ENCODE measurements at places on chromosomes 1 and 21. TPM values are rescaled to one million over a fixed set of nuclear protein-coding genes. Genes with fewer than 3 reads are reported as not detected.

DNA sequence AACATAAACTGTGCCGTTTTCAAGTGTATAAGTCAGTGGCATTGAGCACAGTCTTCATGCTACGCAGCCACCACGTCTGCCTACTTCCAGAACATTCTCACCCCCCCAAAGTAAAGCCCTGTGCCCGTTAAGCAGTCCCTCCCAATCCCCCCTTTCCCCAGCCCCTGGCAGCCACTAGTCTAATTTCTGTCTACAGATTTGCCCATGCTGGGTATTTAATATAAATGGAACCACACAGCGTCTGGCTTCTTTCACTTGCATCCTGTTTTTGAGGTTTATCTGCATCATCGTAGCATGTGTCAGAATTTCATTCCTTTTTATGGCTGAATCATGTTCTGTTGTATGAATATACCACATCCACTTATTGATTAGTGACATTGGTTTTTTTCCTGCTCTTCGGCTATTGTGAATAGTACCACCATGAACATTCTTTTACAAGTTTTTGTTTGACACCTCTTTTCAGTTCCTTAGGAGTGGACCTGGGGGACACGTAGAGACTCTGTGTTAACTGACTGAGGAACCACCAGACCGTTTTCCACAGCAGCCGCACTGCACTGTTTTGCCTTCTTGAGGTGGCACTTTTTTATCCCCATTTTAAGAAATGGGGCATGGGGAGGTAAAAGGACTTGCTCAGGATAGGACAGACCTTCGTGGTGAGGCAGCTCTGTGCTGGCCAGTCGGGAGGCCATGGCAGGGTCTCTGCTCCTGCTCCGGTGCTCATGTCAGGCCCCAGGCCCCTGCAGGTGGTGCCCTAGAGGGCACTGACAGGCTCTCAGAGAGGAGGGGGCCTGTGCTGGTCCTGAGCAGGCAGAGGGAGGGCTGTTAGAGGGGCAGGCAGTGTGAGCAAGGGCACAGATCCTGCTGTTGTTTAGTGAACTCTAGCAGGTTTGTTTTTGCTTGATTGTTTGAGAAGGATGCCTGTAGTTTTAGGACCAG, 123.8 kb downstream of the PCBP3 start:
- H3K27me3 ChIP-seq, result no peaks in the 10 kb centered on the region
- H3K4me3 ChIP-seq, result peak overlapping the region; percentile 6
- no peaks in the 10 kb centered on the region for H3K36me3 ChIP-seq
- no peak for DNase-seq

GRCh38 chr1:1926886-1927660, 8.0 kb upstream of the TMEM52 start:
- H3K4me3 ChIP-seq, result no peak overlapping the region
- H3K27me3 ChIP-seq, result no peaks in the 10 kb centered on the region
- no peaks in the 10 kb centered on the region for H3K4me1 ChIP-seq

- H3K27ac ChIP-seq, result peak overlapping the region; percentile 31
- H3K36me3 ChIP-seq, result peaks cover 11% of the 10 kb centered on the region
- no peak for DNase-seq
- H3K4me1 ChIP-seq, result peaks cover 43% of the 10 kb centered on the region
- peaks cover 35% of the 10 kb centered on the region for H3K27me3 ChIP-seq
Observed at GRCh38 chr1:93607814-93608186, 73.8 kb downstream of the BCAR3 start.

DNA sequence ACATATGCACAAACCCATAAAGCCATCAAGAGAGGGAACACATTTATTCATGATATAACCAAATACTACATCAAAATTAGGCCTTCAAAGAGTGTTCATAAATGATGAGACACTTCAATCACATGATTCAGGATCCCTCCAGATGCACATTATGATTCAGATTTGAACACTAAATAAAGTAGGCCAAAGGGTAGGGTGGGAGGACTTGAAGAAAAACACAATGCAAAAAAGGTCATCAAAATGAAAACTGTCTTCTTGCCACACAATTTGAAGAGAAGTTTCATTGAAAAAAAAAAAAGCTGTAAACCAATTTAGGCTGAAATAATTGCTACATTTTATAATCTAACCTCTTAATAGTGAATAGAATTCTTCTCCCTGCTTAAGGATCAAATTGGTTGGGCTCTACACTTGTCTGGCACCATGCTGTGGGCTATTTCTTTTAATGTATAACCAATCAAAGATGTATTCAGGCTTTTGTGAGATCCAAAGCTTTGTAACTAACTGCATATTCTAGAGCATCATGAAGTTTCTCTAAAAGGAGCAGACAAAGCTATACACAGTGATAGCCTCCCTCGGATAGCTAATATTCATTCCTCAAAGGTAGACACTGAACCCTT, 58.1 kb downstream of the ZSWIM5 start:
- no peak overlapping the region for H3K4me3 ChIP-seq
- H3K4me1 ChIP-seq, result no peaks in the 10 kb centered on the region
- H3K36me3 ChIP-seq, result no peaks in the 10 kb centered on the region
- no peak for DNase-seq
- H3K27ac ChIP-seq, result no peak overlapping the region

DNA sequence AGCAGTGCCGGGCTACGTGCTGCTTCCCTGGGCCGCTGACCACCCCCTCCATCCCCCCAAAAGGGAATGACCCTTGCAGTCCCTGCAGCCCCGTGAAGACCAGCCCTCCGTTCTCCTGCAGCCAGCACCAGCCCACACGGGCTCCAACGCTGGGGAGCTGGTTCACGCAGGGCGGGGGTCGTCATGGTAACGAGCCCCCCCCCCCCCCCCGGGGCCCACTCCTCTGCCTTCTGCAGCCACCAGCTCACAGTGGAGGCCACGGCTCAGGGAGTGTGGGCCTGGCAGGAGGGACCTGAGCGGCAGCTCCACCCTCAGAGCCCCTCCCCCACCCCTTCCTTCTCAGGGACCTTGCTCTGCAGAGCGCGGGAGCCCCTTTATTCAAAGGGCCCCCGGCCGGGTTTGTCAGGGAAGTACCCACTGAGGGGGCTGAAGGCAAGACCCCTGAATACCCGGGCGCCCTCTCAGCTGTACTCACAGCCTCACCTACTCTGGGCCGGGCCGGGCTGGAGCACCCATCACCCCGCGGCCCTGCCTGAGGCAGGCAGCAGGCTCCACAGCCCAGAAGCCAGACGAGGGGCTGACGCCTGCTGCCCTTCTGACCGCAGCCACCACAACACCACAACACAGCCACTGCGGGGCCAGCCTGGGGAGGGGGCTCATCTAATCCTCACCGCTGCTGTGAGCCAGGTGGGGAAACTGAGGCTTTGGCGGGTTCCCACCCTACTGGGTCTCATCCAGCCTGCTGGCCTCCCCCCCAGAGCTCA, 12.6 kb downstream of the MEGF6 start:
- DNase-seq, result no peak
- peaks cover 8% of the 10 kb centered on the region for H3K4me1 ChIP-seq
- no peak overlapping the region for H3K27ac ChIP-seq
- H3K4me3 ChIP-seq, result no peak overlapping the region
- H3K27me3 ChIP-seq, result no peaks in the 10 kb centered on the region

DNA sequence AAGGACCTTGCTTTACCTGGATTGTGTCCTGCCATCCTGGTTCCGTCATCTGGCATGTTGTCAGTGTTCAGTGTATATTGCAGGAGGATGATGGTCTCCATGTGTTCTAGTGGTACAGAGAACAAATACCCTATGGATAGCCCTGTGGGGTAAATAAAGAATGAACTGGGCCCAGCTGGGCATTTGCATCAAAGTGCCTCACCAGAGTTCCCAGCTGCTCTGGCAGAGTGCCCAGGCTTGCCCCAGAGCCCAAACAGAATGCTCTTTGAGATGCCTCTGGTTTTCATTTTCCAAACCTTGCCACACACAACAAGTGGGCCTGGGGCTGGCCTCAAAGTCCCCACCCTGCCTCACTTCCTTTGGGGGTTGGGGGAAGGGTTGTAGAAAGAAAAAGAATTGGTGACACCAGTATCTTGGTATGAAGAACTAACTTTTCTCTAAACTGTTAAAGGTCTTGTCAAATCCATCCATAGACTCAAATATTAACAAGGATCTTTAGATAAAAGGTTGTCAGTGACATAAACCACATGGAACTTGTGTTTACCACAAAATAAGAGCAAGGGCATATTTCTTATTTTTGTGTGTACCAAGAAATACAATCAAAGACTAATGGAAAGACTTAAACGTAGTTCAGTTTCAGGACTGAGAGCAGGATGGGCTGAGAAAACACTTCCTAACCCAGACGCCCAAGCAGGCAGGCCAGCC, 82.2 kb downstream of the LMO4 start:
- H3K4me3 ChIP-seq, result no peak overlapping the region
- no peak overlapping the region for H3K27ac ChIP-seq
- H3K4me1 ChIP-seq, result peaks cover 2% of the 10 kb centered on the region
- DNase-seq, result no peak

DNA sequence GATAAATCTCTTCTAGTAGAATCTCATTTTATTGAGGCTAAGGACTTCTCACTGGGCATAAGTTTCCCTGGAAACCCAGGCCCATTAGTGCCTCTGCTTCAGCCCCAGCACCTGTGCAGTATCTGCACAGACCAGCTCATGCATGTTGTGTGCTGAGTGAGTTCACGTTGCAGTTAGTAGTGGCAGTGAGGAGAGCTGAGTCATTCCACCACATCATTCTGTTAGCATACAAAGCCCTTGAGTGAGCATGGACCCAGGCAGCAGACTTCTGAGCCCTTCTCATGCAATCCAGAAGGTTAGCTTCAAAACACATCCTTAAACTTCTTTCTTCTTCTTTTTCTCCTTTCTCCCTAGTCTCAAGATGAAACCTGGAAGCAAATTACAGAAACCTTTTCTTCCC, 45.8 kb upstream of the NTPCR start:
- peaks cover 67% of the 10 kb centered on the region for H3K4me1 ChIP-seq
- DNase-seq, result peak; percentile 20
- H3K36me3 ChIP-seq, result no peaks in the 10 kb centered on the region
- H3K27me3 ChIP-seq, result no peaks in the 10 kb centered on the region
- no peak overlapping the region for H3K4me3 ChIP-seq
- H3K27ac ChIP-seq, result no peak overlapping the region

DNA sequence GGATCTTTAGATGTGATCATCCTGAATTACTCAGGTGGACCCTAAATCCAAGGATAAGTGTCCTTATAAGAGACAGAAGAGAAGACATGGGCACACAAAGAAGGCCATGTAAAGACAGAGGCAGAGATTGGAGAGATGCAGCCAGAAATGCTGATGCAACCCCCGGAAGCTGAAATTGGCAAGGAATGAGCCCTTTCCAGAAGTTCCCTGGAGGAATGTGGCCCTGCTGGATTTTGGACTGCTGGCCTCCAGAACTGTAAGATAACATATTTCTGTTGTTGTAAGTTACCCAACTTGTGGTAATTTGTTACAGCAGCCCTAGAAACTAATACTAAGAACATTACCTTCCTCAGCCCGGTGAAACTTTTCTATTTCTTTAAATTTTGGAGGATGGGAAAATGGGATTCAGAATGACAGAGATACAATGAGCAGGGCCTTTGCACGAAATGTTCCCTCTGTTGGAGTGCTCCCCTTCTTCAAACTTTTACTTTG, 11.2 kb upstream of the PLPP3 start:
- H3K4me3 ChIP-seq, result no peak overlapping the region
- DNase-seq, result no peak
- H3K27ac ChIP-seq, result no peak overlapping the region
- H3K4me1 ChIP-seq, result no peaks in the 10 kb centered on the region

DNA sequence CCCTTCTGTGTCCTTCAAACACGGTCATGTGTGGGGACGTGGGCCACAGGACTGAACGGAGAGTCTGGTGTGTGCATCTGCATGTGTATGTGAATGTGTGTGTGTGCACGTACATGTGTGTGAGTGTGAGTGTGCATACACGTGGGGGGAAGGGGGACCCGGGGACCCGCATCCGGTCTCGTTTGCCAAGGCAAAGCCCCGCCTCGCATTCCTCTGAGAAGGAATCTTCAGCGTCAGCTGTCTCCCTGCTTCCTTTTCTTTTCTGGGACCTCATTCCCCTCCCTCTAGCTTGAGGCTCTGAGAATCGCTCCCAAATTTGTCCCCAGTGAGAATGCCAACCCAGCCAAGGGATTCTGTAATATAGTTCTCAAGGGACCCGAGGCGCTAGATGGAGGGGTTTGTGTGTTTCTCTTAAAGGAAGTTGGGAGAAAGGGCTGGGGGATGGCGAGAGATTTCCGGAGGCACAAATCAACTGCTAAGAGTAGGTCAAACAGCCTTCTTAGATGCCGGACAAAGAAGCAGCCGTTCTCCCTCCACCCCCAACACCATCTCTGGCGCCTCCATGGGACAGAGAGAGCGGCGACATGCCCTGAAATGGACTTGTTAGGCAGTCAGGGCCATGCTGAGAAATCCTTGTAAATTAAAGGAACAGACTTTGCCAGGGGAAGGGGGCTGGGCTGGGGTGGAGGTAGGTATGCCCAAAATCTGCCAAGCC, 6.6 kb downstream of the IFFO2 start:
- peaks cover 92% of the 10 kb centered on the region for H3K4me1 ChIP-seq
- H3K27ac ChIP-seq, result peak overlapping the region; percentile 96
- peaks cover 35% of the 10 kb centered on the region for H3K36me3 ChIP-seq
- H3K4me3 ChIP-seq, result peak overlapping the region; percentile 73
- H3K27me3 ChIP-seq, result no peaks in the 10 kb centered on the region

DNA sequence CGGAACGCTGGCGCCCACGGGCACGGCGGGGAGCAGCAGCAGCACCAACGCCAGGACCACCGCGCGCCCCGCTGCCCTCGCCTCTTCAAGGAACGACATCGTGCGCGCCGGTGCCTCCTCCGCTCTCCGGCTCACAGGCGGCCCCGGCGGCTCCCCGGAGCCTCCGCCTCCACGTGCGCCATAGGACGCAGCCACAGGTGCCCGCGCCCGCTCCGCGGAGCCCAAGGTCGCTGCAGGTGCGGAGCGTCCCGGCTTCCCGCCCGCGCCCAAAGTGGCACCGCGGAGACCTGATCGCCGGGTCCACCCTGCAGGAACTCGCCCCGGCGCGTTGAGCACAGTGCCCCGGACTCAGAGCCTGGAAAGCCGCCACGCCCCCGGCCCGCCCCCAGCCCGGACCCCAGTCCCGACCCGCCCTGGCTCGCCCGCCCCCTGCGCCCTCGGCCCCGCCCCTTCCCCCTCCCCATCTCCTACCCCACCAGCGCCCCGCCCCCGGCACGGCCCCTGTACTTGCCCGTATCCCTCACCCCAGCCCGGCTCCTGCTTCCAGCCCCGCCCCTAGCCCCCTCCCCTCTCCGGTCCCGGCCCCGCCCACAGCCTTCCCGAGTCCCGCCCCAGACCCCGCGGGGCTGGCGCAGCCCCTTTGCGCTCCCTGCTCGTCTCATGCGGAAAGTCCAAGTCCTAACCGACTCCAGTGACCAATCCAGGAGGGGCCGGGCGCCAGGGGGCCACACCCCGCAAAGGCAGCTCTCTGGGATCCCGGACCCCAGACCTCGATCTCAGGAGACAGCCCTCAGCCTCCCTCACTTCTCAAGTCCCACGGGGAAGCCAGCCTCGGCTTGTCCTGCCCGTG, at the start of gene MEGF6:
Gene MEGF6 (minus strand): TSS at position 339 of the 850 bp plus-strand sequence. CDS start 240 bp downstream, at position 99.
- no peak within 1 kb of the TSS for H3K27ac ChIP-seq
- peaks cover 22% of the 10 kb centered on the region for H3K27me3 ChIP-seq
- DNase-seq, result no peak
- no peaks in the 10 kb centered on the region for H3K4me1 ChIP-seq
- peak within 1 kb of the TSS; percentile 21 for H3K4me3 ChIP-seq
- no peaks in the 10 kb centered on the region for H3K36me3 ChIP-seq

The GJA9 gene
- total RNA-seq, result not detected

The SPRR2E gene
- not detected for total RNA-seq

The AKR7A3 gene
- 1.4 TPM for total RNA-seq

The OR2T29 gene
- not detected for total RNA-seq

The FAM131C gene
- total RNA-seq, result 1.4 TPM

Data from activated T-helper 2 cell treated with anti-CD3 and anti-CD28 coated beads, Interferon-gamma antibody, Interleukin-2, Interleukin-4, amounts not matched to agents 10 μg/mL and 5 μg/mL and 100 μg/mL, durations not matched to agents 14 hours and 24 hours and 36 hours (primary cell).